Activated T-cell treated with anti-CD3 and anti-CD28 coated beads, Interleukin-2, amount 50 U/mL, for 24 hours (primary cell): ENCODE measurements at places on chromosomes 5 and 9.
A peak's percentile ranks its signal among the peaks of the same experiment; 100 is the strongest.

DNA sequence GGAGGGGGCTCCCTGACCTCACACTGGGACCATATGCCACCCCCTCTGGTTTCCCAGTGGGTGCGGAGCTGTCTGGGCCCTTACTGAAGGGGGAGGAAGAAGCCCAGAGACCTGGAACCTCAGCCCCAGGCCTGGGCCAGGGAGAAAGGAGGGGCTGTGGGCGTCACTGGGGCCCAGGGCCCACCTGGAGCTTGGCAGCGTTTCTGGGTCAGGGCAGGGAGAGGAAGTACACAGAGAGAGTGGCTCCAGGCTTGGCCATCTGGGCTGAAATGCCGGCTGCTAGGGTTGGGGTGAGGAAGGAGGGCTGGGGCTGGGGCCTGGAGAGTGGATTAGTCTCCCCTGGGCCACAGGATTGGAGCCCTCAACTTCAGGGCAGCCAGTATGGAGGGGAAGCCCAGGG lies 6.4 kb upstream of the DAB2IP start:
- no peak for DNase-seq

- DNase-seq: no peak
Observed at GRCh38 chr9:115520646-115521045, 402.7 kb upstream of the TNC start.

- peak; percentile 42 for DNase-seq
Observed at GRCh38 chr9:136588663-136589464, 43.0 kb upstream of the NOTCH1 start.

GRCh38 chr9:11158063-11158462 lies 545.3 kb upstream of the PTPRD start:
- no peak for DNase-seq

DNA sequence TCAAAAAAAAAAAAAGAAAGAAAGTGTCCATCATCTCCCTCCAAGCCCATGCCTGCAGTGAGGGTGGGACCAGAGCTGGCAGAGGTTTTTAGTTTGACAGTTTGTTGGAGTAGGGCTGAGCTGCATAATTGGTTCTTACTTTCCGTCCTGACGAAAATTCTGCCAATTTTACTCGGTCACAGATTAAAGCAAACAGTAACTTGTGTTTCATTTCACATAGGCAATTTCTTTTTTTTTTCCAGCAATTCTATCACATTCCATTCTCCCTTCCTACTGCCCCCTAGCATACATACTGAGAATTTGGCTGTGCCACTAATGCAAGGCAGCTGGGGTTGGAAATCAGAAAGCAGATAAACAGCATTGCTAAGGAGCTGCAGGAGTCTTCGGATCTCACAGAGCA lies 132.4 kb downstream of the FRMD3 start:
- no peak for DNase-seq

- no peak for DNase-seq
Observed at GRCh38 chr5:27875148-27875547, 836.8 kb upstream of the CDH9 start.

DNA sequence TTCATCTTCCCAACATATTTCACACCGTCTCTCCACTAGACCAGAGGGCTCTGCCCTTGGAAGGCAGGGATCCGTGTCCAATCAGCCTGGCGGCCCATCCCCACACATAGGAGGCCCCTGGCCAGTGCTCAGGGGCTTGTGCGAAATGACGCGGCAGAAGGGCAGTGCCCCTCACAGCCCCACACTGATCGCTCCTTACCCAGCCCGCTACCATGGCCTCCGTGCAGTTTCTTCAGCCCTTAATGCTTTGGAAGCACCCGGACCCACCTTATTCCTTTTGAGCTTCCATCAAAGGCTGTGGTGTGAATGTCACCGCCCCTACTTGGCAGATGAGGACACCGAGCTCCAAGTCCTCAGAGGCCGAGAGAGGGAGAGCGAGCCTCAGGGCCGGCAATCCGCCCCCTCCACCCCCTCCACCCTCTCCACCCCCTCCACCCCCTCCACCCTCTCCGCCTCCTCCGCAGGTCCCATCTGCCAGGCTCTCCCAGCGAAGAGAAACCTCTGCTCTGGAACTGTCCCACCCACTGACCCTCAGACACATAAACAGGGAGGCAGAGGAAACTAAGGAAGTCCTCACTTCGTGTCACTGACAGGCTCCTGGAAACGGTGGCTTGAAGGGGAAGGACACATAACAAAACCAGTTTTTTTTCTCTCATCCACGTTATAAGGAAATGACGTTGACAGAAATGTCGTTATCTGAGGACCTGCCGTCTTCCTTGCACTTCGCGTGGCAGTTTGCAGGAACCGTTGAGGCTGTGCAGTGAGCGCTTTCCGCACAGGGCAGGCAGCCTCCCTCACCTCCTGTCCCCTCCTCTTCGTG lies 13.9 kb downstream of the QSOX2 start:
- no peak for DNase-seq

GRCh38 chr5:139186752-139187326 lies 11.3 kb downstream of the SIL1 start:
- DNase-seq: no peak

GRCh38 chr9:136081826-136082495 lies 13.1 kb downstream of the NACC2 start:
- DNase-seq: no peak

DNA sequence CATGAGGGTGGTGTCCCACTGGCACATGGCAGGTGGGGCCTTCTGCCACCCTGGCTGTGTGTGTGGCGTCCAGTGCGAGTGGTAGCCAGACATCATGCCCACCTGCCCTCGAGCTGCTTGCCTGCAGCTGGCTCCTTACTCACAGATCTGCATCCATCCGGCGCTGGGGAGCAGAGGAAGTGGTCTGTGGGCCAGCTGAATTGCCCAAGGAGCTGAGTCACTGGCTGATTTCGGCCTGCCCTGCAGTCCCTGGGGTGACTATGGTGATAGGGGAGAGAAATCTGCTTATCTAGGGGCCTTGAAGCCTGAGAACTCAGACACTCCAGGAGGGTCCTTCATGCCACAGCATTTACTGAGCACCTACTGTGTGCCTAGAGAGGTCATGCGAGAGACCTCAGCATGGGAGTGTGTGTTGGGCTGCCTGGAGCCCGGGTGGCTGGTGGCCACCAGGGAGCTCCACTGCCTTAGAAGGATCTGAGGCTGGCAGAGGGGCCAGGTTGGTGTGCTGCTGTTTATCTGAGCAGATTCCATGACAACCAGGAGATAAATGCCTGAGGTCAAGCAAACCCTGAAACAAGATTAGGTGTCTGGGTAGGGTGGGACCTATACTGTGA lies 57.1 kb downstream of the SLC22A5 start:
- peak; percentile 77 for DNase-seq

DNA sequence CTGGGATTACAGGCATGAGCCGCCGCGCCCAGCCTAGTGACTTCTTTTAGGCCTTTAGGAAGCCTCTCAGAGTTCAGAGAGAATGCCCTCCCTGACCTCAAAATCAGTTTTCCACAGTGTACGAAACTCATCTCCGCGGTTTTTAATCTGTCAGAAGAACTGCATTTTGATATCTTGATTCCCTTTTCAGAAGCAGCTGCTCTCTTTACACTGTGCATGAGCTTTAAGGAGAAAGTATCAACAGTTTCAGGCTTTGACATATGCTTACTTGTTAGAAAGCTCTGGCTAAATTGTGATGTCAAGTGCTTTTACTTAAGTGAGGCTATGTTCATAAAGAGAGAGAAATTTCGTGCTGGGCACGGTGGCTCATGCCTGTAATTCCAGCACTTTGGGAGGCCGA lies 74.6 kb downstream of the USP20 start:
- DNase-seq: no peak

GRCh38 chr5:131534974-131535373 lies 100.1 kb downstream of the RAPGEF6 start:
- DNase-seq: no peak

- DNase-seq: no peak
Observed at GRCh38 chr5:174559566-174560090, 164.8 kb upstream of the MSX2 start.

DNA sequence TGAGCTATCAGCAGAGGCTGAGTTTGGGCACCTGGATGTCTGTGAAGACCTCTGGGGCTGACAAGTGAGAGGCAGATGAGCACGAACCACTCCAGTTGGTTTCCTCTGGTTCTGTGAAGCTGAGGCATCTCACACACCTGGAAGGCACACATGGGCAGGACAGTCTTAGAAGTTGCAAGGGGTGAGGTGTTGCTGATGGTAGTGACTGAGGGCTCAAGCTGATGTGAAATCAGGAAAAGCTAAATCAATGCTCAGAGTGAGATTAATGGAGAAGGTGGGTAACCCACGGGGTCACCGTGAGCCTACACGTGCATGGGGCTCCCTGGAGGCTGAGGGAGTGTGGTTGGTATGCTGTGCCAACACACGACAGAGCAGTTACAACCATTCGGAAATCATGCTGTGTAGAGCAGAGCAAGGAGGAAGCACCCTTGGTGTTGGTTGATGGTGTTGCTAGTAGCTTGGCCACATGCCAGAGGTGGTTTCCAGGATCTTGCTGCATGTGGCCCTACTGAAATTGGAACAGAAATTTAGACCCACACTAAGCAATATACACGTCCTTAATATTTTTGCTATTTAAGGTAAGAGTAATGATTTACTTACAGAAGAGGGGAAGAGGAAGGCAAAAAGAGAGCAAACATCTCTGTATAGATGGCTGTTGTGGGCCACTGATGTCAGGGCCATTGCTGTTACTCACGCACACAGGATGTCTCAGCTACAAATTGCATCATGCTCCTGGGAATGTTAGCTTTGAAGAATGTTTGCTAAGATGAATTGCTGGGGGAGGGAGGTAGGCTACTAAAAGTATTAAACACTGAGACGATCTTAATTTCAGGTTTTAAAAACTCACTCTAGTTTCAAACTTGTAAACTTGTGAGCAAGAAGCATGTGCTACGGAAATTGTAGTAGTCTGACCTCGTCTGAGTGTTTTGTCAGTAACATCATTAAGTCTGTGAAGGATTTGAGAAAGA lies 170.5 kb downstream of the ARHGEF28 start:
- no peak for DNase-seq

DNA sequence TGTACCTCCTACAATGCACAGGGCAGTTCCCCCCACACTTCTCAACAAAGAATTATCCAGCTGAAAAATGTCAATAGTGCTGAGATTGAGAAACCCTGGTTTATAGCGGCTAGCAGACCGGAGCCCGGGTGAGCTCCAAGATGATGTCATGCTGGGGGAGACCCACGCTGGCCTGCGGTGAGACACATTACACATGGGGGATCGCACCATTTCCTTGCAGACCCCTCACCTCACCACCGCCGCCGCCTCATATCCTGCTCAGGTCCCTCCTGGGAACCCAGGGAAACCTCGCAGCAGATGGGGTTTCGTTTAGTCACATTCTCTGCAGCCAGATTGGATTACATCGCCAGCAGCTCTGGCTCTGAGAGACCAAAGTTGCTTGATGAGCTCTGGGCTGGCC lies 14.7 kb upstream of the TNC start:
- no peak for DNase-seq

DNA sequence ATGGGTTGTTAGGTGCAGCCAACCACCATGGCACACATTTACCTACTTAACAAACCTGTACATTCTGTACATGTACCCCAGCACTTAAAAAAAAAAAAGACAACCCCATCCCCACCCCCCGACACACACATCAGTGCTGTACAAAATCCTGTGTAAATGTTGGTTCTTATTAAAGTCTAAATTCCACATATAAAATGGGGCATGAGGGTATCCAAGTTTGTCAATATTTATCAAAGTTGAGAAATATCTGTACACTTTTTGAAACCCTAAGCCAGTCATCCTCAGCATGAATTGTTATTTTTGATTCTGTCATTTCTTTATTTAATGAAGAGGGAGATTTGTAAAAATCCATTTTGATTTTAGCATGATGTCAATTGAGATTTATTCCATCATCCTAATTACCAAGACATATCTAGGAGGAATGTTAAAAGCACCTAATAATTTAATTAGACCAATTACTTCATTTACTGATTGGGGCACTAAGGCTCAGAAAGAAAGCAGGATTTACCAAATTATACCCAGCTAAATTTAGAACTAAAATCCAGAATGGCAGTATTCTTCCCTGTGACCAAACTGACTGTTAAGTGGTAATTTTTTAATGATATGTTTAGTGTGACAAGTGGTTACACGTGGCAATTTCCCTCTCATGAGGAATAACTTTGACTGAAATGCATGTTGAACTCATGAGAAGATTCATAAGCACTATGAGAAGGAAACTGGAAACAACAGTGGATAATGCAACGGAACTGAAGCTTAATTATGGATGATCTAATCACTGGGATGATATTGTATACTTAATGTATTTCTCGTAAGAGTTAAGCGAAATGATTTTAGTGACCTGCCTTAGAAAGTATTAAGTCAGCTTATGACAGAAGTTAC lies 195.9 kb downstream of the SGCD start:
- DNase-seq: no peak

GRCh38 chr5:179812135-179812825 lies 5.6 kb upstream of the MGAT4B start:
- DNase-seq: no peak

DNA sequence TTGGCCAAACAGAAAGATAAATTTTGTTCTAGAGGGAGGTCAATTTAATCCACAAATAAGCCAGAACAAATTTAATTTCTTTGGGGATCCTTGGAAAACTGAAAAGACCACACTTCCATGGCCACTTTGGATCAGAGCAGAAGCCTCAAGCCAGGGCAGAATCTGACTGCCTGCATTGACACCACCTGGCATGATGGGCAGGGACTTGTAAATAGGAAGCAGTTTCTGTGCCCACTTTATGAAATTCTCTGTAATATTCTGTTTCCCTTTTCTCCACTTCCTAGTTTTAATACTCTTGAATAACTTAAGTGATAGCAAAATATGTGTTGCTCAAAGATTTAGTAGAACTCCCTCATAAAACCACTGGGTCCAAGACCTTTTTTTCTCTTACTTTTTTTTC lies 6.7 kb upstream of the TMEM252 start:
- no peak for DNase-seq

GRCh38 chr5:139019211-139019610 lies 144.1 kb upstream of the LRRTM2 start:
- DNase-seq: no peak

GRCh38 chr5:175922192-175922885 lies 45.8 kb downstream of the THOC3 start:
- no peak for DNase-seq

GRCh38 chr5:72252574-72253155 lies 67.4 kb downstream of the MRPS27 start:
- DNase-seq: no peak

- DNase-seq: no peak
Observed at GRCh38 chr9:73152543-73152844, 829 bp downstream of the ANXA1 start.

- DNase-seq: no peak
Observed at GRCh38 chr9:122846371-122846940, 18.1 kb upstream of the PDCL start.

GRCh38 chr5:179596421-179596820 lies 27.1 kb downstream of the HNRNPH1 start:
- DNase-seq: no peak

GRCh38 chr5:157161996-157162395 lies 4.1 kb downstream of the GARIN3 start:
- no peak for DNase-seq

DNA sequence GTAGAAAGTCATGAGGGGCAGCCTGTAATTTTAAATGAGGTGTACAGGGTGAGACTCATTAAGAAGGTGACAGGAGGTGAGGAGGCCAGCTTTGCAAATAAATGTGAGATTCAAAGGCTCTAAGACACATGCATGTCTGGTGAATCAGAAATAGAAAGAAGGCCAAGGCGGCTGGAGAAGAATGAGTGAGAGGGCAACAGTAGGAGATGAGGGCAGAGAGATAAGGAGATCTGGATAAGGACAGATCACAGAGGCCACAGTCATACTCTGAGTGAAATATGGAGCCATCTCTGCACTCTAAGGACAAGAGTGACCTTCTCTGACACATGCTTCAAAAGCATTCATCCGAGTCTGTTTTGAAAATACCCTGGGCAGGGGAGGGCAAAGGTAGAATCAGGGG lies 90.7 kb downstream of the RAD23B start:
- DNase-seq: no peak

- no peak for DNase-seq
Observed at GRCh38 chr5:133130387-133131118, 78.7 kb downstream of the HSPA4 start.
